ENCODE measurements at places on chromosomes 2 and 18.

DNA sequence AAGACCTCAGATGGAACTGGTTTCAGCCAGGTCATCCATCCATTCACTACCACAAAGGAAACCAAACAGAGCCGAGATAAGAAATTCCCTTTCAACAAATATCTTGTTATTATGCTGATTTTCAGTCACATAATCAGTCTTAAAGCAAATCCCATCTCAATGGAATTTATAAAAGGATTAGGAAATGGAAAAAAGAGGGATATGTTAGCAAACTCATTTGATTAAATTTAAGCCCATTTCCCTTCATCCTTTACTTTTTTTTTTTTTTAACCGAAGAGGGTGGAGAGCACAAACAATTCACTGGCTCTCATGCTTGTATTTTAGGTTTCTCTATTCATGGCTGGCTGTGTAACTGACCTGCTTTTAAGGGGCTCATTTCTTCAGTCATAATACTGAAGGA is 109.0 kb upstream of the GATA6 start:
- DNase-seq: no peak

DNA sequence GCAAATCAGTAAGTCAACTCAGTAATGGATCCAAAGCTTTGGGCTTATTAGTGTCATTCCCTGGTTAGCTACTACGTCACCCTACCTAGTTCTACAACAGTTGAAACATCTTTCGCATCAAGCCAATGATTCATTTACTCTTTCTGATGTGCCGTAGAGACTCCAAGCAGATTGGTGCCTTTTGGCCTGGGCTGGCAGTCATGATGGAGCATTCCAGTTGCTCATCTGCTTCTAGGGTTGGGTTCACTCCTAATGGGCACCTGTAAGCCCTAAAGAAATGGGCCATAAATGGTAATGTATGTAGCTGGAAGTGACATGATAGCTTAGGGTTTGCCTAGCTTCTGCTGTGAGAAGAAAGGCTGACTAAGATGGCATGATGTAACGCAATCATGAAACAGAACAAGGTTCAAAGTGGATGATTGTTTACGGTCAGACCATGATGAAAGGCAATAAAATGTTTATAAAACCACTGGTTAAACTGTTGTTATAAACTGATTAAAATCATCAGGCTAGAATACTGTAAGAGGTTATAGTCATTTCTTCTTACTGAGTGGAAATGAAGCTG is 20.4 kb upstream of the CCL20 start:
- DNase-seq: no peak

- DNase-seq: no peak
These were observed 71.0 kb downstream of the NOL4 start for GRCh38 chr18:34153711-34154110.

DNA sequence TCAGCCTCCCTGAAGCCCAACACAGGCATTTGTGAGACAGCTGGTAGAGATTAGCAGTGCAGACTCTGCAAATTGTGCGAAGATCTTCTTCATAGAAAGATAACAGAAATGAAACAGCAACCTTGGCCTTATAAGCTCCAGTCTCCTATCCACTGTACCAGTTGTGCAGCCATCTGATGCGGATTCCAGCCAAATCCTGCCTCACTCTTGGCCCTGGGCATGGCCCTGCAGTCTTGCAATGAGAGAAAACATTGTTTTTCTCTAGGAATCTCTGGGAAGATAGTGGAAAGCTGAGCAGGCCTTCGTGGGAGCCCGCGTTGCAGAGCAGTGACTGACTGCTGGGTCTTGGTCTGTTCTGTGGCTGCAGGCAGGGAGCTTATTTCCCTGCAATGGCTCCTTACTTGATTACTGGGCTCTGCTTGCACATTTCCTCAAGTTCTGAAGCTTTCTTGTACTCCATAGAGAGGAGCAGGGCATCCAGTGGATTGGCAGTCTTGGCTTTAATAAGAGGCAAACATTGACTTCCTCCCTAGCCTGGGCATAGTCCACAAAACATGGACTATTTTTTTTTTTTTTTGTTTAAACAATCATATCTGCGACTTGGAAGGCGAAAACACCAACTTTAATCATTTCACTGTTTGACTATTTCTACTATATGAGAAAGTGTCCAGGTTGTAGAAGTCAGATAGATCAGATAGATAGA is 193.0 kb downstream of the ACTR3 start:
- DNase-seq: no peak

GRCh38 chr2:181438261-181438660 is 18.9 kb upstream of the ITGA4 start:
- DNase-seq: no peak

DNA sequence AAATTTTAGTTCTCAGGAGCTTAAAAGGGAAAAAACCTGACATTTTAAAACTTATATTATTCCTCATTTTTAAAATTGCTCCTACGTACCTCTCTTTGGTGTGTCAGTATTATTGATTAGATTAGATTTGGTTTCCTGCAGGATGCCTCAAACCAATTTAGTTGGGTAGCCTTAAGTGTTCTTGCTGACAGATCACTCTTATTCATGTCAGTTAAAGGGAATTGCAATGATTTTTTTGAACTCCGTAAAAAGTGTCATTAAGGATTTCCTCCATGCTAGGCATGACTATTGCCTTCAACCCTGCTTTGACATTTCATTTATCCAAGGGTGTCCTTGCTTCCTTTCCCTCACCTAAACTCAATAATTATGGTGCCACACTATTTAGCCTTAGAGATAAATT is 149.0 kb upstream of the CDH7 start:
- DNase-seq: no peak

DNA sequence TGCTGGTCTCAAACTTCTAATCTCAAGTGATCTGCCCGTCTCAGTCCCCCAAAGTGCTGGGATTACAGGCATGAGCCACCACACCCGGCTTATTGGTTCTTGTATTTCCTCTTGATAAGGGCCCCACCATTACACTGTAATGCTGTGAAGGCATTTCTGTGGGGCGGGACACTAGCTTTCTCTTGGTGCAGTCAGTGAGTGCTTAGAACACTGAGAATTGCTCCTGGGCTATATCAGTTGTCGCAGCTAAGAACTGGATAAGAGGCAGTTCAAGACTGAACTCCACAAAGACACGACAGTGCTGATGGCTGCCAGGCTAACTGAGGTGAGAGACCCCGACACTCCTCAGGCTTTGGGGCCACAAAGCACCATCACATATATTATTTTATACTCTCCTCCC is 2.1 kb downstream of the KHK start:
- DNase-seq: no peak

GRCh38 chr2:185208261-185208660 is 530.3 kb upstream of the FSIP2 start:
- no peak for DNase-seq

GRCh38 chr2:238090887-238091286 is 9.3 kb upstream of the ESPNL start:
- DNase-seq: no peak

GRCh38 chr18:4119127-4119648 is 335.9 kb downstream of the DLGAP1 start:
- no peak for DNase-seq

GRCh38 chr2:71704131-71704561 is 250.8 kb downstream of the DYSF start:
- no peak for DNase-seq

DNA sequence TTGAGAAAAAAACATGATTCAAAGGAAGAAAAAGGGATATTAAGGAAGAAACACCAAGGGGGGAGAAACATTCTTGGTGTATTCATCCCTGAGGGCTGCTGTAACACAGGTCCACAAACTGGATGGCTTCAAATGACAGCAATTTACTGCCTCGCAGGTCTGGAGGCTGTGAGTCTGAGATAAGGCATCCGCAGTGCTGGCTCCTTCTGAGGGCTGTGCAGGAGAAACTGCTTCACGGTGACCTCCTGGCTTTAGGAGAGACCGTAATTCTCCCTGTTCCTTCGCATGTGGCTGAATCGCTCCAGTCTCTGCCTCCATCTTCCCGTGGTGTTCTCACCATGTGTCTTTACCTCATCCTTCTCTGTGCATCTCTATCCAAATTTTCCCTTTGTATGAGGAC is 490.7 kb downstream of the EIPR1 start:
- no peak for DNase-seq
